ENCODE measurements at places on chromosomes 11 and 22.

DNA sequence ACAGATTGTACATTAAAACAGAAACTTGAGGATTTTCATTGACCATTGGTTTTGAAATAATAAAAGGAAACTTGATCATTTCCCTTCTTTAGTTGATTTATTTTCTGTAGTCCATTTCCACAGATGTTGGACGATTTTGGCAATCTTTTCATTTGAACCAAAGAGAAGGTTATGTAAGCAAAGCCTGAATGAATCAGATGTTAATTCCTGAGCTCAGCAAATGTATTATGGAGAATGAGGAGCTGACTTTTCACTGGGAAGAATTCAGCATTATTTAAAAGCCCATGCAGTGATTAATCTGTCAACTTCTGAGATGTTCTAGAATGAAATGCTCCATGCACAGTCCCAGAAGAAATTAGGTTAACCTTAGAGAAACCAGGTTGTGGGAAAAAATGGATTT lies 29.0 kb downstream of the ELMOD1 start:
- DNase-seq: no peak

GRCh38 chr22:46807458-46807857 lies 45.0 kb downstream of the TBC1D22A start:
- no peak for DNase-seq

GRCh38 chr22:34592123-34592740 lies 473.7 kb upstream of the ISX start:
- no peak for DNase-seq

DNA sequence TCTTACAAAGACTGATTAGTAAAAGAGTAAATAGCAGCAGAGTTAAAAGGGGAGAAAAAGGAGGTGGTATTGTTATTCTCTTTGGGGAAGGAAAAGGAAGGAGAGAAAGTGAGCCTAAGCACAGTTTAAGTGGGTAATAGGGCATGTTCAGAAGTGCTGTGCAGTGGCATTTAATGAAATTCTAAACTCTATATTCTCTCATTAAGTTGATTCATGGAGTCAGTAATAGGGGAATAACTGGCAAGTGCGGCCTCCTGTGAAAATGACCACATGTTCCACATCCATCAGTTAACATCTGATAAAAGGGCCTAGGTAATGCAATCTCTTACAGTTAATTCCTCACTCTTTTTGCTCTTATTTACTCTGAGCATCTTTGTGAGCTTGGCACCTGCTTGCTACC lies 516.7 kb downstream of the JRKL start:
- no peak for DNase-seq

- DNase-seq: no peak
Measured at GRCh38 chr22:50281957-50282356, 11.8 kb upstream of the MAPK11 start.

GRCh38 chr22:50228366-50228765 lies 16.5 kb downstream of the TUBGCP6 start:
- DNase-seq: no peak

GRCh38 chr22:28939394-28939793 lies 56.0 kb downstream of the ZNRF3 start:
- no peak for DNase-seq

Measured in activated CD8-positive, alpha-beta memory T cell treated with anti-CD3 and anti-CD28 coated beads for 48 hours (primary cell).